ENCODE measurements at places on chromosomes 2 and 18.

- H3K4me1 ChIP-seq: no peaks in the 10 kb centered on the region
- H3K27ac ChIP-seq: no peak overlapping the region
- H3K27me3 ChIP-seq: no peaks in the 10 kb centered on the region
- H3K36me3 ChIP-seq: no peaks in the 10 kb centered on the region
- DNase-seq: no peak
Observed at GRCh38 chr18:31241900-31242409, 76.0 kb upstream of the DSG1 start.

DNA sequence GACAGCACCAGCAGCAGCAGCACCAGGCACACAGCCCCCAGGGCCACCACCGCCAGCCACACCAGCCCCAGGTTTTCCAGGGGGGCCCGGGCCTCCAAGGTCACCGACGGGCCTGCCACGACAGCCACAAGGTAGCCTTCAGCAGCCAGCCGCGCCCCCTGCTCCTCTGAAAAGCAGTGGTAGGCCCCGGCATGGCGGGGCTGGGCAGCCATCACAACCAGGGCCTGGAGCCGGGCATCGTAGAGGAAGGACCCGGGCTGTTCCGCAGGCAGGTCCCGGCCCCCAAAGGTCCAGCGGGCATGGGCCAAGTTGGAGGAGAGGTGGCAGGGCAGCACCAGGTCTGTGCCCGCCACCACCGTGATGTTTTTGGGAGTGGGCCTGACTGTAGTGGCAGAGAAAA, 3.3 kb upstream of the ANKRD39 start:
- H3K27ac ChIP-seq: no peak overlapping the region
- DNase-seq: no peak
- no peaks in the 10 kb centered on the region for H3K27me3 ChIP-seq
- H3K36me3 ChIP-seq: peaks cover 27% of the 10 kb centered on the region

- H3K4me1 ChIP-seq: peaks cover 45% of the 10 kb centered on the region
- no peak for DNase-seq
- H3K36me3 ChIP-seq: peaks cover 38% of the 10 kb centered on the region
- H3K27ac ChIP-seq: peak overlapping the region; percentile 80
- H3K27me3 ChIP-seq: no peaks in the 10 kb centered on the region
Observed at GRCh38 chr2:216108310-216108966, 710 bp upstream of the XRCC5 start.

GRCh38 chr2:24123922-24124580, 782 bp downstream of the FAM228B start:
- H3K27ac ChIP-seq: peak overlapping the region; percentile 56
- H3K4me3 ChIP-seq: peak overlapping the region; percentile 76
- peaks cover 14% of the 10 kb centered on the region for H3K4me1 ChIP-seq
- no peak for DNase-seq
- peaks cover 1% of the 10 kb centered on the region for H3K27me3 ChIP-seq
- no peaks in the 10 kb centered on the region for H3K36me3 ChIP-seq

GRCh38 chr2:11745613-11746375, 638 bp upstream of the LPIN1 start:
- peak overlapping the region; percentile 72 for H3K4me3 ChIP-seq
- H3K4me1 ChIP-seq: peaks cover 71% of the 10 kb centered on the region
- peak overlapping the region; percentile 65 for H3K27ac ChIP-seq
- no peaks in the 10 kb centered on the region for H3K27me3 ChIP-seq

DNA sequence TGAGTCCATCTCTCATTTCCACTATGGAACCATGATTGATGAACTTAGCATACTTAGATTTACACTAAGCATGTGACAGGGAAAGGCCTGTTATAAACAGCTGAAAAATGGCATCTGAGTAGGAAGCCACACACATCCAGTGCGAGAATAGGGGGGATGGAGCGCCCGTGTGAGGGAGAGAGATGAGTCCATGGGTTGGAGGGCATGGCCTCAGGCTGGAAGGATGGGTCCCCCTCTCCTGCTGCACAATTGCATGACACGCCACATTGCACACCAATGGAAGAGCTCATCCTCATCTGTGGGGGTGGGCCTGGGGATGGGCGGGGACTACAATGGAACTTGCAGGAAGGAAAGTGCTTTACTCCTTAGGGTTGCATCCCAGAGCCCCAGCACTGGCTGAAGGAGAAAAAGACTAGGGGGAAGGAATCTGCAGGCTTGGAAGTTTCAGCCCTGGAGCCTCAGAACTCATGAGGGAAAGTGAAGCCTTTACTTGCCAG, 46.4 kb upstream of the CXCR4 start:
- no peak for DNase-seq
- H3K4me3 ChIP-seq: no peak overlapping the region
- peaks cover 4% of the 10 kb centered on the region for H3K4me1 ChIP-seq
- H3K27ac ChIP-seq: no peak overlapping the region
- H3K36me3 ChIP-seq: no peaks in the 10 kb centered on the region
- peaks cover 5% of the 10 kb centered on the region for H3K27me3 ChIP-seq

DNA sequence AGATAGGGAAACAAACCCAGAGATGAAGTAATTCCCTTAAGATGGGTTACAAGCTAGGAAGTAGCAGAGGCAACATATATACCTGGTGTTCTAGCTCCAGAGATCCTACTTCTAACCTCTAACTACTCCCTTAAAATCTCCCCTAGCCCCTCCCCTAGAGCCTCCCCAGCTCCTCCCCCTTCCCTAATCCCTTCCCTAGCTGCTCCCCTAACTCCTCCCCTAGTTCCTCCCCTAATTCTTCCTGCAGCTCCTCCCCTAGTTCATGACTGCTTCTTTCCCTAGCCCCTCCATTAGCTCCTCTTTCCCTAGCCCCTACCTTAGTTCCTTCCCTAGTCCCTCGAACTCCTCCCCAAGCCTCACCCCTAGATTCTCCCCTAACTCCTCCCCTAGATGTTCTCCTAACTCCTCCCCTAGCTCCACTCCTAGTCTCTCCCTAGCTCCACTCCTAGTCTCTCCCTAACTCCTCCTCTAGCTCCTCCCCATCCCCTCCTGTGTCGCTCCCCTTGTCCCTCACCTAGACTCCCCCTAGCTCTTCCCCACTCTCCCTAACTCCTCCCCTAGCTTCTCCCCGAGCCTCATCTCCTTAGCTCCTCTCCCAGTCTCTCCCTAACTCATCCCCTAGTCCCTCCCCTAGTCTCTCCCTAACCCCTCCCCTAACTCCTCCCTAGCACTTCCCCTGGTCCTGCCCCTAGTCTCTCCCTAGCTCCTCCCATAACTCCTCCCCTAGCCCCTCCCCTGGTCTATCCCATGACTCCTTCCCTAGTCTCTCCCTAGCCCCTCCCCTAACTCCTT, 108.9 kb downstream of the CD226 start:
- DNase-seq: no peak
- no peaks in the 10 kb centered on the region for H3K27me3 ChIP-seq
- no peaks in the 10 kb centered on the region for H3K4me1 ChIP-seq

DNA sequence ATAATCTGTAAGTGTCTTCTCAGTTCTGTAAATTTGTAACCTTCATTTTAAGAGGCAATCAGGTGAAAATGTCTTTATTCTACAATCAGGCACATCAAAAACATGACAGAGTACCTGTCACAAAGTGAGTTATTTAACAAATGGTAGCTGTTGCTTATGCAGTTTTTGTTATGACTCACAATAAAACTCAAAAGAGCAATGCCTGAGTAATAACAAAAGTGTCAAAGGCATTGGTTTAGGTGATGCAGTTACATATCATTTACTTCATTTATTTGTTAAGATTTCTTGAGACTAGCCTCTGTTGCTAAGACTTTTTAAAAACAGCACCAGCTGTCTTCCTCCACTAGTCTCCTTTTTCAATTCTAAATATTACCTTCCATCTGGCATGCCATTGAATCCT, 177.8 kb downstream of the KIAA1328 start:
- H3K4me1 ChIP-seq: peaks cover 8% of the 10 kb centered on the region
- H3K27ac ChIP-seq: no peak overlapping the region

GRCh38 chr2:27494944-27495554, at the start of gene FNDC4:
Gene FNDC4 (minus strand): TSS chr2:27495200. CDS start chr2:27494679, 521 bp downstream.
- H3K4me3 ChIP-seq: peak within 1 kb of the TSS; percentile 73
- no peak within 1 kb of the TSS for H3K27ac ChIP-seq
- no peaks in the 10 kb centered on the region for H3K36me3 ChIP-seq
- no peak for DNase-seq
- peaks cover 53% of the 10 kb centered on the region for H3K27me3 ChIP-seq
- peaks cover 13% of the 10 kb centered on the region for H3K4me1 ChIP-seq

DNA sequence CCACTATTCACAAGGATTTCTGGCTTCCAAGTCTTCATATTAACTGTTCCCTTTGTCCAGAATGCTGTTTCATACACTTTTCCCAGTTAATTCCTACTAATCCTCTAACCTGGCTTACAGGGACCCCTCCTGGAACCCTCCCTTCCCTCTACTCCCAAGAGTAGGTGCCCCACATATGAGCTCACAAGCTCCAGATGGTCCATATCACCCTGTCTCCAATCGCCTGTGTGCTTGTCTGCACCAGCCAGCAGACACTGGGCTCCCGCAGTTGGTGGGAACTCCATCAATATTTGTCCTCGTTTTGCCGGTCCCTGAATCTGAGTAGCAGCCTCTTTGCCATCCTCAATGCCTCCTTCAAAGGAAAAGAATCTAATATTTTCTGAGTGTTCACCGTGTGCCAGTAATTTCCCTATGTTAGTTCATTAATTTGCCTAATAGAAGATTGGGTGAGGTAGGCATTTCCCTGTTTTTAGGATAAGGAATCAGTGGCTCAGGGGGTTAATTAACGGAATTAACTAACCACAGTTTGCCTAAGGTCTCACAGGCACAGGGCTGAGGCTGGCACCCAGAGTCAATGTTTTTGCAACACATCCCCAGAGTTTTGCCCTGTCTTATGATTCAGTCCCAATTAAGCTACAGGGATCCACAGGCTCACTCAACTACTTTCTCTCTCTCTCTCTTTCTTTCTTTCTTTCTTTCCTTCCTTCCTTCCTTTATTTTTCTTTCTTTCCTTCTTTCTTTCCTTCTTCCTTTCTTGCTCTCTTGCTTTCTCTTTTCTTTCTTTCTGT, 141.6 kb upstream of the CYP1B1 start:
- H3K27me3 ChIP-seq: peaks cover 9% of the 10 kb centered on the region
- H3K36me3 ChIP-seq: no peaks in the 10 kb centered on the region
- H3K4me1 ChIP-seq: peaks cover 7% of the 10 kb centered on the region
- H3K27ac ChIP-seq: no peak overlapping the region

GRCh38 chr2:205461169-205461568, 221.1 kb upstream of the NRP2 start:
- no peak overlapping the region for H3K4me3 ChIP-seq
- peaks cover 15% of the 10 kb centered on the region for H3K4me1 ChIP-seq
- no peak overlapping the region for H3K27ac ChIP-seq

GRCh38 chr18:36459203-36459602, 161.7 kb downstream of the FHOD3 start:
- no peak overlapping the region for H3K27ac ChIP-seq
- H3K4me1 ChIP-seq: no peaks in the 10 kb centered on the region
- no peak overlapping the region for H3K4me3 ChIP-seq
- no peaks in the 10 kb centered on the region for H3K27me3 ChIP-seq
- H3K36me3 ChIP-seq: no peaks in the 10 kb centered on the region

- H3K36me3 ChIP-seq: no peaks in the 10 kb centered on the region
- H3K4me3 ChIP-seq: no peak overlapping the region
- no peaks in the 10 kb centered on the region for H3K4me1 ChIP-seq
- H3K27ac ChIP-seq: no peak overlapping the region
- no peaks in the 10 kb centered on the region for H3K27me3 ChIP-seq
Observed at GRCh38 chr2:16218625-16219024, 278.3 kb downstream of the MYCN start.

DNA sequence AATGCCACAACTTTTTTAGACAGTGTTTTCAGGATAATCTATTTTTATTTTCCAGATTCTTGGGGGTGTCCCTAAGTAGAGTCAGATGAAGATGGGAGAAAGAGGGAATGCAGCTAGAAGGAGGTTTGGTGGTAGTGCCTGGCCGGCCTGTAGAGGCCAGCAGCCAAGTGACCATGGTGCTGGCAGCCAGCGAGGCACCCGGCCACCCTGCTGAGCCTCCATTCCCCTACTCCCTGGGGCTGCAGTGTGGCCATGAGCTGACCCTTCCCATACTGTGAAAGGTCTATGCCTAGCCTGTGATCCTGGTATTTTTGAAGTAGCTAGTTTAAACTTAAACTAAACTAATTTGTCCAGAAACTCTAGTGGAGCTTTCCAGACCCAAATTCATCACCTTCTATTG, 268.6 kb downstream of the CYRIA start:
- no peak overlapping the region for H3K27ac ChIP-seq
- H3K27me3 ChIP-seq: no peaks in the 10 kb centered on the region
- no peaks in the 10 kb centered on the region for H3K36me3 ChIP-seq
- H3K4me3 ChIP-seq: no peak overlapping the region
- no peak for DNase-seq

GRCh38 chr18:51100385-51101120, 70.5 kb downstream of the SMAD4 start:
- H3K27ac ChIP-seq: no peak overlapping the region
- no peaks in the 10 kb centered on the region for H3K4me1 ChIP-seq
- DNase-seq: no peak
- H3K36me3 ChIP-seq: no peaks in the 10 kb centered on the region
- no peak overlapping the region for H3K4me3 ChIP-seq

DNA sequence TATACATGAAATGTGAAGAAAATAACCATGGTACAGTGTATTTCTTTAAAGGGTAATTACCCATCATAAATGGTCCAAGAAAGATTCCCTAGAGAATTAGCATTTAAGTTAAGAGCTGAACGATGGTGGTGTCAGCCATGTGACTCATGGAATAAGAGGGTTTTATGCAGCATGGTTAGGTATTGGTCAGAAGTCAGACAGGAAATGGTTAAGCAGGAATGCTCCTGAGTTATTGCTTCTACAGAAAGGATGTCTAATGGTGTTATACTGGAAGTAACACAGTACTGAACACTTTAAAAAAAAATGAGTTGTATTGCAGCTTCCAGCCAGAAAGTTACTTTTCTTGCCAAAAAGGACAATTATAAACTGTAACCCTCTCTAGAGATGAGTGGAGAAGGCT, 72.7 kb upstream of the UBE2E3 start:
- no peaks in the 10 kb centered on the region for H3K36me3 ChIP-seq
- H3K4me3 ChIP-seq: no peak overlapping the region
- H3K4me1 ChIP-seq: no peaks in the 10 kb centered on the region

DNA sequence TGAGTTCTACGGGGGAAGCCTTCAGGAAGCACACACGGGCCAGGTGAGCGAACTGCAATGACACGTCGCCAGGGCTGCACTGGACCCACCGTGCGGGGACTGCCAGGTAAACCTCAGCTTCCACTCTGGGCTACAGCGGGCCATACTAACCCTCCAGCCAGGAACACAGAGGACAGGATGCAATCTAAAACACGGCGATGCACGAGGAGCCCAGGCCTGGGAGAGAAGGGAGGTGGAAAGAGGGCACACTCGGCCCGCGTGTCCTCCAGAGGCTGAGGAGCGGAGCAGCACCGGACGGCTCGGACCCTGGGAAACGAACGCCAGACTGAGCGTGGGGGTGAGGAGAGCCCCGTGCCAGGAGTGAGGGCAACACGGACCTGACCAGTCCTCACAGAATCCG, 69.3 kb downstream of the HDAC4 start:
- peaks cover 23% of the 10 kb centered on the region for H3K36me3 ChIP-seq
- peaks cover 41% of the 10 kb centered on the region for H3K4me1 ChIP-seq
- no peak overlapping the region for H3K4me3 ChIP-seq
- DNase-seq: no peak

GRCh38 chr2:147756069-147756468, 88.8 kb upstream of the ACVR2A start:
- no peaks in the 10 kb centered on the region for H3K4me1 ChIP-seq
- no peak overlapping the region for H3K27ac ChIP-seq
- H3K36me3 ChIP-seq: no peaks in the 10 kb centered on the region
- H3K27me3 ChIP-seq: peaks cover 2% of the 10 kb centered on the region
- H3K4me3 ChIP-seq: no peak overlapping the region
